Activated naive CD8-positive, alpha-beta T cell treated with anti-CD3 and anti-CD28 coated beads, Interleukin-2, amount 50 U/mL, for 16 hours (primary cell): ENCODE measurements at places on chromosomes 12 and 14.

- DNase-seq, result no peak
These were observed 339.5 kb downstream of the DPF3 start for GRCh38 chr14:72554401-72554800.

DNA sequence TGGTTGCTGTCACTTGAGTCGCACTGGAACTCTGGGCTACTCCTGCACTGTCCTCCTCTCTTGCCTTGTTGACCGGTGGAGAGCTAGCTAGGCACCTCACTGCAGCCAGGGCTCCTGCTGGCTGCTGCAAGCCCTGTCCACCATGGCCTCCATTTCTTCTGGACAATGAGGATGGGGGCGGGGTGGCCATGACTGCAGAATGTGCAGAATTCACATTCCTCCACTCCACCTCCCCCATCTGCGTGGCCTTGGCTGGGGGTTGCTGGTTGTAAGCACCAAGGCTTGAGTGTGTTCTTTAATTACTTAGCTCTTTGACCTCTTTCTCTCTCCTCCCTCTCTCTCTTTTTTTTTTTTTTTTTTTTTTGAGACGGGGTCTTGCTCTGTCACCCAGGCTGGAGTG lies 248.5 kb downstream of the PCNX1 start:
- no peak for DNase-seq

GRCh38 chr12:28089338-28089737 lies 100.9 kb upstream of the CCDC91 start:
- no peak for DNase-seq

GRCh38 chr14:103280278-103280928 lies 53.6 kb upstream of the EIF5 start:
- no peak for DNase-seq
